ENCODE measurements at places on chromosomes 3 and 15.

GRCh38 chr3:74436184-74436583, 178.3 kb downstream of the CNTN3 start:
- DNase-seq = no peak

GRCh38 chr3:66304293-66304692, 83.5 kb downstream of the SLC25A26 start:
- DNase-seq = no peak

- no peak for DNase-seq
These were observed 38.6 kb downstream of the PRICKLE2 start for GRCh38 chr3:64186667-64187064.

DNA sequence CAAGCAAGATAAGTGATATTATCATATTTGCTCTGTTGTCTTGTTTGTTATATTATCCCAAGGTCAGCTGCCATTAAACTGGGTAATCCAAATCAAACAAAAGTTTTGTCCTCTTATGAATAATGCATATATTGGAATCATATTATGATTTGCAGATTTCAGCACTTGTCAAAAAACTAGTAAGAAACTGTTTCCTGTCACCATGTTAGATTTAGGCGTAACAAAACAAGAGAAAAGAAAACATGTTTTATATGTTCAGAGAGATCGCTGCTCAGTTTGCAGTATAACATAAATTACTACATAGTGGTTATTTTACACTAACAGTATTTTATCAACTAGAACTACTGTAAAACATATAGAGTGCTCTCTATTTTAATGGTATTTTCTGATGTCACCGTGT, 123.4 kb upstream of the ICE2 start:
- no peak for DNase-seq

DNA sequence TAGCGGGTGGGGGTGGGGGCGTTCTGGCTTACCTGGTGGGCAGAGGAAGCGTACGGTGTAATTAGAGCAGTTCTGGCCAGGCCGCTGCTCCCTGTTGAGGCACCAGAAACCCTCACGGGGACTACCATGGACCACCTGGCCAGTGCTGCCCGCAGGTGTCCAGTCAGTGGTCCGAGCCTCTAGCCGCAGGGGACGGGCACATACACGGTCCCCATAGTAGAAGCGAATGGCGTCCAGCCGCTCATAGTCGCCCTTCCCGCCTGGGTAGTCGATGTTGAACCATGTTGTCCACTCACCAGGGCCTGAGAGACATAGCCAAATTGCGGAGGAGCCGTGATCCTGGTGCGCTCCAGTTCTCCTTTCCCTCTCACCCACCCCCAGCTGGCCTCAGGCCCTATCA, 4.5 kb downstream of the CILP start:
- no peak for DNase-seq

DNA sequence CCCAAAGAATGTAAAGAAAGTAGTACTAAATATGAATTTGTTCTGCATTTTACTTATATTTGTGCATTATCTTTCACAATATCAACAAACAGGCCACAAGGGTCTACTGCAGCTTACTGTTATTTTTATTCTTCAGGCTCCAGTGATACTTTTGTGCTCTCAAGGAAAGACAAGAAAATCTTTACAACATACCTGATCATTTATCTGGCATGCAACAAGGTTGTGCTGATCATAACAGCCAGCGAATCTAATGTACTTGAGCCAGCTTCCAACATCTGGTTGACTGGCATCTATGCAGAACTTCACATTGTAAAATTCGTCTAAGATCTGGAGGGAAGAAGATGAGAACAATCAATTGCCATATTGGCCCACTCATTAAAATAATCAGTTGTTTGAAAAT, 520.0 kb downstream of the MECOM start:
- no peak for DNase-seq

DNA sequence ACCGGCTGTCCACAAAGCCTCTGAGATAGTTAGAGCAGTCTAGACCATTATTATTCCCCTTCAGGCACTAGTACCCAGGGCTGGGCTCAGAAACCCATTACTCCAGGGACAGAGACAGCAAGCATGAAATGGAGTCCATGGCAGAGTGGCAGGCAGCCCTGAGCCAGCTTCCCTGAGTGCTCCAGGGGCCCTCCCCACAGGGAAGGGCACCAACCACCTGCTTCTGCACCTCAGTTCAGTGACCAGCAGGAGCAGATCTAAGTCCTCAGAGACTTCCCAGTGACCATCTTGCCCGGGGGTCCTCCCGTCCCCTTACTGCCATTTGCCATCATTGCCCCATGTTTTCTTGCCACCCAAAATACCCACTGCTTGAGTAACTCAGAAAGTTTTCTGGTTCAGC, 62.0 kb downstream of the DAPK2 start:
- no peak for DNase-seq

DNA sequence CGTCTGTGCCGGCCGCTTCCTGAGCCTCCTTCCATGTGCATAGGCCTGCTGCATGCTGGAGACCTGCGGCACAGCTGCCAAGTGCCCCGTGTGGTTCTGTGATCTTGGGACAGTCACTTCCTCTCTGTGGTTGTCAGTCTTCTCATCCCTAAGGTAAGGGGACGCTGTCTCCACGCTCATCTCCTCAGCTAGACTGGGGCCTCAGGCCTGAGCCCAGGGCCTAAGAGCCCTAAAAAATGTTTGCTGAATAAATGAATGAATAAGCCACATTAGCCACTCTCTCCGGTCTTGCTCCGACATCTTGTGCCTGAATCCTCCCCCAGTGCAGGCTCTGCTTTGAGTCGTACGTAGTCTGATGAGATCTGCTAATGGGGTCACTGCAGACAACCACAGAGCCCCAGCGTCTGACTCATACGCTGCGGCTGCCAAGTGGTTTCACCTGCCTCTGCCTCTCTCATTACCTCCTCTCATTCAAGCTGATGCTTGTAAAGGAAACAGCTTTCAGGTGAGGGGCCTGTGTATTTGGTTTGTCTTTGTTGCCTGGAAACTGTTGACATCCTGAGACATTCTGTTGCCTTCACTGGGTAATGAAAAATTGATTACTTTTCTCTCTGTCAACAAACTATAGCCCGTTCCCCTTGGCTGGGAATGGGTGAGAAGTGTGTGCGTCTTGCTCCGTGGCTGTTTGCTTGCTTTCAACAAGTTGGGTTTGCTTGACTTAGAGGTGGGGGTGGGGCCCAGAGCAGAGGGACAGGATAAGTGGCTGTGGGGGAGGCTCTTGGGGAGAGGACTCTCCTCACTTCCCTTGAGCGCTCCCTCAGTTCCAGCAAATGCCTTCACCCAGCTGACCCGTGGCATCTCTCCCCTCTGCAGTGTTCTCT, 15.9 kb downstream of the RPLP1 start:
- DNase-seq = peak; percentile 78

GRCh38 chr3:159805411-159805772, 183.2 kb upstream of the IL12A start:
- DNase-seq = no peak

DNA sequence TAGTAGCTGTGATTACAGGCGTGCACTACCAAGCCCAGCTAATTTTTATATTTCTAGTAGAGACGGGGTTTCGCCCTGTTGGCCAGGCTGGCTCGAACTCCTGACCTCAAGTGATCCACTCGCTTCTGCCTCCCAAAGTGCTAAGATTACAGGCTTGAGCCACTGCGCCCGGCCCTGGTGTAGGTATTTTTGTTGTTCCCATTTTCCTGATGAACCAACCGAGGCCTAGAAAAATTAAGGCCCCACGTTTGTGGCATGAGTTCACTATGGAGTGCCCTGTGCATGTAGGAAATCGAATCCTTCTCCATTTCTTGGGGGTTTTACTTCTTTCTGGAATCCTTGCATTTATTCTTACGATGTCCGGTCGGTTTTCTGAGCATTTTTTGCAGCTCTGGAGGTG, 14.3 kb upstream of the TATDN2 start:
- no peak for DNase-seq

- no peak for DNase-seq
These were observed 8.9 kb upstream of the TMEM202 start for GRCh38 chr15:72389231-72389630.

DNA sequence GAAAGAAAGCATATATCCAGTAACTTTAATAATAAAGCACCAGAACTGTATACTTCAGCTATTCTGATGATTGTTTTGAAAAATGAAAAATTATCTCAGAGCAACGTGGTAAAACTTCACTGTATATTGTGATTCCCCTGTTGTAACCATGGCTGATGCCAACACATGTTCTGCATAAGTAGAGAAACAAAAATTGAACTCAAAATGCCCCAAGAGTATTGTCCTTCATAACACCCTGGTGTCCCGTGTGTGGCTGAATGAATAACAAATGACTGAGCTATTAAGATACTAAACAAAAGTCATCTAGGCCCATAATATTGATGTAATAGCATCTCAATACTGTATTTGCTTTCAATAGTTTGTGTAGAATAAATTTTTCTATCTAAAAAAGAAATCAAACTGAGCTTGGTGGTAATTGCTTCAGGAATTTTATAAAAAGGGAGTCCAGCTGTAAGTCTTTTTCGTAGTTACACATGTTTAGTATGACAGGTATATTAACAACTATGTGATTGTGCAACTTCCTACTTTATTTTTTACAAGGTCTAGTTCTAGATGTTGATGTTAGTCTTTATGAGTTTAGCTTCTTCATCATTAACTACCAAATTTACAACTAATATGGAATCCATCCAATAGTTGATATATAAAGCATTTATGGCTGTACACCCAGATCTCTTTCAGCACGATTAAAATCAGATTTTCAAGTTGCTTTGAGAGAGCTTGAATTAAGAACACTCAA, 623.8 kb upstream of the AGTR1 start:
- DNase-seq = no peak

- peak; percentile 15 for DNase-seq
These were observed 94.5 kb downstream of the WNT7A start for GRCh38 chr3:13785351-13785750.

GRCh38 chr15:56358604-56359003, 6.6 kb upstream of the TEX9 start:
- no peak for DNase-seq

DNA sequence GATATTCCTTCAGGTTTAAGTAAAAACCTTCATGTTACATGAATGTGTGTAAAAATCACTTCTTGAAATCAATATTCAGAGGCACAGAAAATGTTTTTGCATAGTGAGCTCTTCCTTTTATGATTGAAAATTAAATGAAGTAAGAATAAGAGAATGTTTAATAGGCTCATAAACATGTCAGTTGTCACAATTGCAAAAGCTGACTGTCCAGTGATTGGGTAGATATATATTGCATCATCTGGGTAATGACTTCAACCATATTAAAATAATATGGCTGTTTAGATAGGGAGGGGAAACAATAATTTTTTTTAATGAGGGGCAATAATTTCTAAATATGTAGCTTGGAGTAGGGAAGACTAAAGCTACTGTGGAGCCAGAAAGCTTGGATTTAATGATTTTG, 529.8 kb upstream of the GOLIM4 start:
- DNase-seq = no peak

GRCh38 chr3:47425959-47426358, 45.1 kb downstream of the PTPN23 start:
- no peak for DNase-seq

GRCh38 chr15:22850055-22850454, 11.6 kb downstream of the NIPA2 start:
- no peak for DNase-seq

- DNase-seq = no peak
These were observed 29.7 kb upstream of the USP50 start for GRCh38 chr15:50576166-50576565.

DNA sequence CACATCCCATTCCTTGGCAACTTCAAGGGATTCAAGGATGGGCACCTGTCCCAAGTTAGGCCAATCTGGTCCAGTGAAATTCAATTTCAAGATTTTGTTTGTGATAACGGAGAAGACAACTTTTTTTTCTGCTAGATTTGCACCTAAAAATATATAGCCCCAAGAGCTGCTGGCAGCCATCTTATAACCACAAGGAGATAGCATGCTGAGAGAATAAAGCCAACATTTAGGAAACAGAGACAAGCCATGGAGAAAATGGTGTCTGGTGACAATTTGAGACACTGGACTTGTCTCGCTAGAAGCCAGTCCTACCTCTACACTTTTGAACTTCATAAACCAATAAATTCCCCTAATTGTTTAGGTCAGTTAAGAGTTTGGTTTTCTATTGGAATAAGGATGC, 5.4 kb downstream of the PARL start:
- DNase-seq = no peak

DNA sequence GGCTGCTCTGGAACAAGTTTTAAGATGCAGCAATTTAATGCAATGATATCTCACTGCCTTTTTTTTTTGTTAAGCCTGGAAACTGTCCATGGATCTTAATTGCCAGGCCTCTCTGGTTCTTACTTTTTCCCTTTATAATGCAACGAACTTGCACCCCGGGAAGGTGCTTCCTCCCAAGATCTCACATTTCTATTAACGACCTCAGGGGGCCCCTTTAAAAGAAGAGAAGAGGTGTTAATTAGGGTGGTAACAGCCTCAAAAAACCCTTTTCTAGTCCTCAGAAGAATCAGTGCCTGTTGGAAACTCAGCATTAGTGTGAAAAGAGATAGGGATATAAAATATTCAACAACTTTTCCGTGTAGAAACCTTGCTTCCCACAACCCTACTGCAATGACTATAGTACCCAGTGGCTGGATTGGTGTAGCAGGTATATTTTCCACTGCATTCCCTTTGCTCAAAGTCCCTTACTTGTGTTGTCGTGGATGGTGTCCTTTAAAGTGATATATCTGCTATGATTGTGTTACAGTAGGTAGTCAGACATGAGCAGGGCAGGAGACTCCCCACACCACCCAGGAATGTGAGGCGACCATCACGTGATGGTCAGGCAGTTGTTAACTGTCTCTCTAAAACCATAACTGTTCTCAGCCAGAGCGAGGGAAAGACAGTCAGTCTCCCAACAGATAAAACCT, 121.8 kb downstream of the CTNNB1 start:
- no peak for DNase-seq

DNA sequence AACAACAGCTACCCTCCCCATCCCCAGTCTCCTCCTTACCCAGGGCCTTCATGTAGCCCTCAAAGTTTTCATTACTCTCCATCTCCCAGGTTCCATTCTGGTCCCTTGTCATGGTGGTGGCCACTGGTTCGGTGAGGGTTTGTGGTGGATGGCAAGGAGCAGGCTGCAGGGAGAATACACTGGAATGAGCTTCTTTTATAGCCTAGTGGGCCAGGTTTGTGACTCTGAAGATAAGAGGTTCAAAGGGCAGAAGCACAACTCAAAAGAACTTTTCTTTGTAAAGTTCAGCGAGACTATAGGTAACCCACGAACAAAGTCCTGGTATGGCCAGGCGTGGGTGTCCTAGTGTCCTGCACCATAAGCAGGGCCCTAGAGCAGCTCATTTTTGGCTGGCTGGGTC, at the start of gene RBP2:
TSS of gene RBP2 (minus strand) at position 169 of the 400 bp plus-strand sequence. CDS start at position 112, 57 bp downstream.
- DNase-seq = no peak

DNA sequence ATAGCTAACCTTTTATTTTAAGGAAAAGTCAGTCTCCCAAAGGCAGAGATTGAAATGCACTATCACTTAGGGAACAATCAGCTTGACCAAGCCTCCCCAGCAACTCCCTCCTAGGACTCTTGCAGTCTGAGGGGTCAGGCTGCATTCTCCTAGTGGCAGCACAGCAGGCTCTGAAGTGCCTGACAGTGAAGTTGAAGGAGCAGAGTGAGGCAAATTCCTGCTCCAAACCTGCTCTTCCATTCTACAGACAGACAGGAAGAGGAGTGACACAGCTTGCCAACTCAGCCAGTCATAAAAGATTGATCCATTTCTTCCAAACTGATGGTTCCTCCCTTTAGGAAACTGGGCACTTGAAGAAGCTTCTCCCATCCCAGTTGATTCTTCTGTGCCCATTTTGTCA, 43.9 kb upstream of the SMAD3 start:
- DNase-seq = no peak

GRCh38 chr3:197167549-197167948, 130.9 kb downstream of the DLG1 start:
- DNase-seq = no peak
